ENCODE measurements at places on chromosomes 5 and 9.

DNA sequence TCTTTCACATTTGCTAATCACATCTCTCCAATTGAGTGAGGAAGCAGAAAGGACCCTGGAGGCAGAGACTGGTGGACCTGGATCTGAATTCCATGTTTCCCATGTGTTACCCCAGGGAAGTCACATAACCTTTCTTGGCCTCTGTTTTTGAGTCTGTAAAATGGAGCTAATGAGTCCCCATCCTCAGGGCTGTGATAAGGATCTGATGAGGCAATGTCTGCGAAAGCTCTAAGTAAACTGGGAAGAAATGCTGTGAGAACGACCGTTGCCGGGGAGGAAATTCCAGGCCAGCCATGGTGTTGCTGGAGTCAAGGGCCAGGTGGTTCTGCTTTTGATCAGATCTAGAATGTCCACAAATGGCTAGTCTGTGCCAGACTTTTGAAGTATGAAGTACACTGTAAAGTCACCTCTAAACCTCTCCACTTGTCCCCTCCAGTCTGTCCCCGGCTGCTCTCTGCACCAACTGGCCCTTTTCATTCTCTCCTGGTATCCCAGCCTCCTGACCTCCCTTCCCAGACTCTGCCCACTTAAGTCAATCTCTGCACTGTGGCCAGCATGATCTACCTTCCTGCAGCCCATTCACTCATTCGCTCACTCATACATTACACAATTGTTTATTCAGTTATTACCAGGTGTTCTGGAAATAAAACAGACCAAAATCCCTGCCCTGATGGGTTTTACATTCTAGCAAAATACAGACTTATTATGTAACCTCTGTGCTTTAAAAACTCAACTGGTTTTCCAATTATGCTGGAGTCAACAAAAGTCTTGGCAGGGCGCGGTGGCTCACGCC, 32.5 kb upstream of the N4BP3 start:
- no peak for DNase-seq

- no peak for DNase-seq
Observed at GRCh38 chr5:123151227-123151909, 62.3 kb downstream of the PRDM6 start.

DNA sequence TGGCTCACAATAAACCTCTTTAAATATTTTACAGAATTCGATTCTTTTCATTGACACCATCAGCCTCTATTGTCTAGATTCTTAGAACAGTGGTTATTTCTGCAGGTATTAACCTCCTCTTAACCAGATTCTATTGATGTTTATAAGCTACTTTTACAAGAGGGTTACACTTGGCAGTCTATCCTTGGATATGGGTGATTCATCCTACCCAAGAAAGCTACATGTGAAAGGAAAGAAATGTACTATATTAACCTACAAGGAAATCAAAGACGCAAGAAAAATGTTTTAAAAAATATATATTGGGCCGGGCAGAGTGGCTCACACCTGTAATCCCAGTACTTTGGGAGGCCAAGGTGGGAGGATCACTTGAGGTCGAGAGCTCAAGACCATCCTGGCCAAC, 16.7 kb downstream of the SLC25A25 start:
- no peak for DNase-seq

DNA sequence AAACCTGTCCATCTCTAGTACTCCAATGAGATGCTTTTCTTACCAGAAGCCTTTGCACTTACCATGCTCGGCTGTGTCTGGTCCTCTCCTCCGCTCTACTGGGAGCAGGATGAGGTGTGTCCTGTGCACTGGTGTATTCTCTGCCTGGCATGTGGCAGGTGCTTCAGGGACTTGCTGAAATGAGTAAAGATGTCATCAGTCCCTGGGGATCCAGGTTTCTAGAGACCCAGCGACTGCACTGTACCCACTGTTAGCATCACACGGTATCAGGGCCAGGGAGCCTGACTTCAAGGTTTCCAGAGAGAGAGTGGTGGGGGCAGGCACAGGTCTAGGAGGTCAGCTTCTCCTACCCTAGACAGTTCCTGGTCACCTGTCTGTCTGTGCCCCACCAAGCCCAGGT, 10.5 kb downstream of the PTTG1 start:
- no peak for DNase-seq

- DNase-seq: no peak
Observed at GRCh38 chr9:35822926-35823325, 5.6 kb downstream of the FAM221B start.

GRCh38 chr5:11251247-11251646, 490.2 kb upstream of the DAP start:
- DNase-seq: peak; percentile 16

DNA sequence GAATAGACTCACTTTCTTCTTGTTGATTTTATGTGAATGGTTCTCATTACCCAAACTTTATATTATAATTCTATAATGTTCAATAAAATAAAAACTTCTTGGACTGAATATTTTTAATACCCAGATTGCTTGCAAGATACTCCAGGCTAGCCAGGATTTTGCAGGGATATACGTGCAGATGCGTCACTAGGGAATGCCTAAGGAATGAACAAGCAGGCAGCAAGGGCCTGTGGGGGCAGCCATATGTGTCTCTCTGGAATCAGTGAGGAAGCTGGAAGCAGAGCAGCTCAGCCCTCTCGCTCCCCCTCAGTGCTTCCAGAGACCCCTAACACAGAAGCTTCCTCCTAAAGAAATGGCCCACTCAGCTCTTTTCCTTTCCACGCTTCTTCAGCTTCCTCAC, 457.4 kb downstream of the CCDC171 start:
- DNase-seq: no peak

DNA sequence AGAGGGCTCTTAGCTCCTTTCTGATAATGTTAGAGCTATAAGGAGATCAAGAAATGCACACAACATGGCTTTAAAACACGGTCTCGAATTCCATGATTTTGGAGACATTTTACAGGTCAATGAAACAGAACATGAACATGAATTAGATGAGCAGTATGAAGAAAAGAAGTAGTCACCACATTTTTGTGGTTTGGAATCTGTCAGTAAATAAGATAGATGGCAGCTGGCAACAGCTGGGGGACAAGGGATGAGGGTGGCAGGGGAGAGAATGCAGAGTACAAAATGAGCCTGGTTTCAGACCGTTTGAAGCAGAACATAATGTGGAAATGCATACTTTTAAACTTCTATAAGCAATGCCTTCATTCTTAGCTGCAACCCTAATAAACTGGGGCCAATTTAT, 107.1 kb downstream of the OXCT1 start:
- DNase-seq: no peak

- no peak for DNase-seq
Observed at GRCh38 chr5:55966284-55966683, 28.5 kb downstream of the IL6ST start.

- no peak for DNase-seq
Observed at GRCh38 chr9:69333716-69334115, 8.7 kb downstream of the ENTREP1 start.

- DNase-seq: no peak
Observed at GRCh38 chr5:80231243-80231642, 24.6 kb downstream of the SERINC5 start.

DNA sequence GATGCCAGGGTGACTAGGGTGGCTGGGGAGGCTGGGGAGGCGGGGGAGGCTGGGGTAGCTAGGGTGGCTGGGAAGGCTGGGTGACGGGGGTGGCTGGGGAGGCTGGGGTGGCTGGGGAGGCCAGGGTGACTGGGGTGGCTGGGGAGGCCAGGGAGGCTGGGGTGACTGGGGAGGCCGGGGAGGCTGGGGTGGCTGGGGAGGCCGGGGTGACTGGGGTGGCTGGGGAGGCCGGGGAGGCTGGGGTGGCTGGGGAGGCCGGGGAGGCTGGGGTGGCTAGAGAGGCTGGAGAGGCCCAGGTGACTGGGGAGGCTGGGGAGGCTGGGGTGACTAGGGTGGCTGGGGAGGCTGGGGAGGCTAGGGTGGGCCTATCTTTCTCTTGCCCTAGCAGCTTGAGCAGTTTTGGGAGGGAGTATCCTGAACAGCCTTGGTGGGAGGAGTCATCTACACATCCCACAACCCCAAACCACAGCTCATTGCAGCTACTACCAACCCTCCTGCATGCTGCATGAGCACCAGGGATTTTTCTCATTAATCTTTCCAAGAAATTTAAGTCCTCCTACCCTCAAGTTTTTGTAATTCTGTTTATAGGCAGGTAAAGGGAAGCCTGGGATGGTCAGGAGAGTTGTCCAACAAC, 203.2 kb upstream of the IRX1 start:
- no peak for DNase-seq

- no peak for DNase-seq
Observed at GRCh38 chr5:61348447-61348846, 16.4 kb downstream of the ZSWIM6 start.
